ENCODE measurements at places on chromosomes 13 and 19.

DNA sequence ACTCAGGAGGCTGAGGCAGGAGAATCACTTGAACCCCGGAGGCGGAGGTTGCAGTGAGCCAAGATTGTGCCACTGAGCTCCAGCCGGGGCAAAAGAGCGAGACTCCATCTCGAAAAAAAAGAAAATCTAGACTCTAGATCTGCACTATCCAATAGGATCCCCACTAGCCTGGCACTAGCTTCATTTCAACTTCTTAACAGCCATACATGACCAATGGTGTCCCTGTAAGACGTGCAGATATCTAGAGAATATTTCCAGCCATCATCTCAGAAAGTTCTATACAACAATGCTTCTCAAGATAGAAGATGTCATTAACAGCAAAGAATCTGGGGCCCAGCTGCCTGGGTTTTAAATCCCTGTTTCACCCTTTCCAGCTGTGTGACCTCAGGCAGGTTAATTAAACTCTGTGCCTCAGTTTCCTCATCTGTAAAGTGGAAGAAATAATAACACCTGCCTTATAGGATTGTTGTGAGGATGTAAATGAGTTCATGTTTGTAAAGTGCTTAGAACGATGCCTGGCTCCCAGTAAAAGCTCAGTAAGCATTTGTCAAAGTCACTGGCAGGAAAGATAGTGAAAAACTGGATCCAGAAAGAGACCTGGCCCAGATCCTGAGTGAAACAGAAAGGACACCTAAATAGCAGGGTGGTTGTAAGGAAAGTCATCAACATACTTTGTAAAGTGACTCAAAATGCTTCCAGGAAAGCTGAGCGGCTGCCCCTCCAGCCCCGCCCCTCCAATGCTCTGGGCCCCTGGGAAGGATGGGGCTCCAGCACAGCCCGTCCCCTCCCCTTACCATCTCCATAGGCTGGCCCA, 13.5 kb downstream of the WIZ start:
- no peak for DNase-seq

GRCh38 chr13:84439108-84439507, 556.8 kb upstream of the SLITRK1 start:
- DNase-seq = no peak

DNA sequence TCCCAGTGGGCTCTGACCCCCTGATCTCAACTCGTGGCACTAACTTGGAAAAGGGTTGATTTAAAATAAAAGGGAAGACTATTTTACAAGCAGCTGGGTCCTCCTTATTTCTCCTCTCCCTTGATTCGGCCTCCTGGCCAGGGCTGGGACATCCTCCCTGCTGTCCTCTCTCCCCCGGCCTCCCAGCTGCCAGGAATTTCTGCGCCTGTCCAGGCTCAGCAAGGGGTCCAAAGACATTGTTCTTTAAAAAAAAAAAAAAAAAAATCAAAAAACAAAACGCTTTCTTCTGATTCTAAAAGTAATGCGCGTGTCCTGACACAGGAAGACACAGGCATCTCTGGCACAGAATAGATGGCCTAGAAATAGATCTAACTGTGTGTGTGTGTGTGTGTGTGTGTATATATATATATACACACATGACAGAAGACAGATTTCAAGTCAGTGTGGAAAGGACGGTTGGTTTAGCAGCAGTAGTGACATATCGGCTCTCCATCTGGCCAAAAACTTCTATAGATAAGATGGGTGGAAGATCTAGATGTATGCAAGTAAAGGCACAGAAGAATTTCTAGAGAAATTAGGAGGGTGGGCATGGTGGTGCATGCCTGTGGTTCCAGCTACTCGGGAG, 12.3 kb upstream of the LENG8 start:
- no peak for DNase-seq

DNA sequence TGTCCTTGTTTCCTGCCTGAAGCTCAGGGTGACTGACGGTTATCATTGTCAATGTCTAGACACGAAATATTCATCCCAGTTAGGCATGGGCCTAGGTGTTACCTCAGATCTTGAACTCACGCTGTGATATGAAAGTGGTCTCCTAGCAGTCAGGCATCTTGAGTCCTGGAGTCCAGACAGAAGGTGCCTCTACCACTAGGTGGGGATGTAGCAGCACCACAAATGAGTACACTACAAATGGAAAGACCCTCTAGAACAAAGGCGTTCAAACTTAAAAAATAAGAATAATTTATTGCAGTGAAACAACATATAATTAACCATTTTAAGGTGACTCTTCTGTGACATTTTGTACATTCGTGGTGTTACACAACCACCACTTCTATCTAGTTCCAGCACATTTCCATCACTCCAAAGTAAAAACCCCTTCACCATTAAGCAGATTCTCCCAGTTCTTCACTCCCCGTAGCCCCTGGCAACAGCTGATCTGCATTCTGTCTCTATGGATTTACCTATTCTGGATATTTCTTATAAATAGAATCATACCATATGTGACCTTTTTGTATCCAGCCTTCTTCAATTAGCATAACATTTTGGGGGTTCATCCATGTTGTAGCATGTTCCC, 11.9 kb upstream of the FRY start:
- DNase-seq = peak; percentile 65

- no peak for DNase-seq
These were observed 1586.4 kb upstream of the SPRY2 start for GRCh38 chr13:81927347-81927746.

DNA sequence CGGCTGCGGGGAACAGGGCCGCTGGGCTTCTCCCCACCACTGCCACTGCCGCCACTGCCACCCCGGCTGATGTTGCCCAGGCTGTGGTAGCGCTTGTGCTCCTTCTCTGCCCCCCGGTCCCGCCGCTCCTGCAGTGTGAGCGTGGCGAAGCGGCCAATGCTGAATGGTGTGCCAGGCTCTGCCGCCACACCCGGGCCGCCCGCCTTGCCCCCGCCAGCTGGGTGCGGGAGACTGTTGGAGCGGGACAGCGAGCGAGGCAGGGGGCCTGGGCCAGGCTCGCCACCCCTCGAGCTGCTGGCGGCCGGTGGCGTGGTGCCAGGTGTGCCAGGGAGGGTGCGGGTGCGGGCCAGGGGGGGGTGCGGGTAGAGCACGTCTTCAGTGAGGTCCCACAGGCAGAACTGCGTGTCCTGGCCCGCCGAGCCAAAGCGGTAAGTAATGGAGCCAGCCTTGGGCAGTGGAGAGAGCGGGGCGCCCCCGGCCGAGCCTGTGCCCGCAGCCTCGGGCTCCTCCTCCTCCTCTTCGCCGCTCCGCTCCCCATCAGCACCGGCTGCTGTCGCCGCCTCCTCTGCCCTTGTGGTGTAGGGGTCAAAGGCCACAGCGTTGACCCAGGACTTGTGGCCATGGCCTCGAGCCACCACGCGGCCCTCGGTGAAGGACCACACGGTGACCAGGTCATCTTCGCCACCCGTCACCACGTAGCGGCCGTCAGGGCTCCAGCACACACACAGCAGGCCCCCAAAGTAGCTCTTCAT, 3.7 kb upstream of the DMPK start:
- no peak for DNase-seq

- DNase-seq = peak; percentile 85
These were observed 7.4 kb upstream of the IGFL1 start for GRCh38 chr19:46221981-46222610.

- DNase-seq = no peak
These were observed 14.0 kb upstream of the ZNF681 start for GRCh38 chr19:23772675-23773063.

DNA sequence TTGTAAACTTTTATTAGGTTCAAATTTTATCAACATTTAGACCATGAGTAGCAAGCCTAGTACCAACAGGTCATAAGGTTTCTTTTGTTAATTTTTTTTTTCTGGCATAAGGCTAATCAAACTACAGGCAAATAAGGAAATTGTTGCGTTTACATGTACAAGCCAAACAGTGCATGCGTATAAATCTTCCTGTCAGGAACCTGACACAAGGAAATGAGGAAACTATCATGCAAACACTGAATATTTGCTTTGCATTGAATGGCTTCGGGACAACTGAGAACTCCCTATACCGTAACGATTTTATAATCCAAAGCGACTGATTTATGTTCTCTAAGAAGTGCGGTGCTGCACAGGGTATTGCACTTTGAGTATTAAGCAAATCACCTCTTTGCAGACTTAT, 133.0 kb upstream of the TRPC4 start:
- no peak for DNase-seq

DNA sequence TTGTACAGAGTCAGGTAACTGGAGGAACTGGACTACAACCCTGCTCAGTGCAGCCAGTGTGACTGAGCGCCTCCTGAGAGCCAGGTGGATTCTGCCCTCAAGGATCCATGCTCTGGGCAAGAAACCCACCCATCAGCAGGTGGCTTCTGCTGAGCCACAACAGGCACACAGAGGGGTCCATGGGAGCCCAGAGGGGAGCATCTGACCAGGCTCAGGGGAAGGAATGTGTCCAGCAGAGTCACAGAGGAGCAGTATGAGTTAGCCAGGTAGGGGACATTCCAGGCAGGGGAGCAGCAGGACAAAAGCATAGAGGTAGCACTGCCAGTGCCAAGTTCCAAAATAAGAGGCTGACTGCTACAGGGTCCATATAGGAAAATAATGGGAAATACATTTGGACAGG, 19.9 kb downstream of the DHRS12 start:
- DNase-seq = no peak

DNA sequence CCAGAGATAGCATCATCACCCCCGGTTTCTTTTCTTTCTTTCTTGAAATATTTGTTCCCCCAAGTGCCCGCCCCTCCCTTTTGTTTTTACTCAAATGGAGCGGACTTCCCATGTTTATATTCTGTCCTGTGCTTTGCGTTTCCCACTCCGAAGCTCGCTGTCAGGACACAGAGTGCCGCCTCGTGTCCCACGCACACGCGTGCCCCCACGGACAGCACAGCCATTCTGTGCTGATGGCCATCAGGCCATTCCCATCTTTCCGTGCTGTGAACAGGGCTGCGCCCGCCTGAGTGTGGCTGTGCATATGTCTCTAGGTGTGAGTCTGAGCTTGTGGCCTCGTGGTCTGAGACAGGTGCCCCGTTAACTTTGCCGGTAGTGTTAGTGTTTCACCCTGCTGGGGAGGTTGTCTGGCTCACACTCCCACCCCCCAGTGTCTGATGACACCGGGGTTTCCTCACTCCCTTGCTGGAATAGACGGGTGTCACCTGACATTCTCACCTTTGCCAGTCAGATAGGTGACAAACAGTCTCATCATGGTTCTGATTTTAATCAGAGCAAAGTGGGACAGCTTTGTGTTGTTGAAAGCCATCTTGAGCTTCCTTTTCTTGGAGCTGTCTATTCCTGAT, 6.9 kb downstream of the PAK4 start:
- DNase-seq = no peak

- DNase-seq = peak; percentile 60
These were observed 62.1 kb downstream of the DGKH start for GRCh38 chr13:42110410-42111155.

DNA sequence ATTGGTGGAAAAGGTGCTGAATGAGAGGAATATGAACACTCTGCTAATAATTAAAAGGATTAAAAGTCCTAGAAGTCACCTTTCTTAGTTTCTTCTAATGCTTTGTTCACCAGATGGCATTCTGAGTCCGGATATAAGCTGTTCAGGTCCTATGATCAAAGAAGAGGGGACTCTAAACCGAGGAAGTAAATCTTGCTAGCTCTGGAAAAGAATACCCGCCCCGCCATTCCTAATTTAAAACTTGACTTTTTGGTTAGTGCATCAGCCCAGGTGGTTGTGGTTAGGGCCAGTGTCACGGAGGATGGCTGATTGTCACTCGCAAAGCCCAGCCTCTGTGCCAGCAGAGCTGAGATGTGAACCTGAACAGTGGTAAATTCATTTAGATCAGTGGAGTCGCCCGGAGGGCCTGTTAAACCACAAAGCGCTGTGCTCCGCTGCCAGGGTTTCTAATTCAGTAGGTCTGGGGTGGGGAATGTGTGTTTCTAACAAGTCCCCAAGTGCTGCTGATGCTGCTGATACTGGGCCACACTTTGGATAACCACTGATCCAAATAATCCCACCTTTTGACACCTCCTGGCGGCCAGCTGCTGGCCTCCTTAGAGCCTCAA, 425.4 kb downstream of the DCT start:
- DNase-seq = no peak

DNA sequence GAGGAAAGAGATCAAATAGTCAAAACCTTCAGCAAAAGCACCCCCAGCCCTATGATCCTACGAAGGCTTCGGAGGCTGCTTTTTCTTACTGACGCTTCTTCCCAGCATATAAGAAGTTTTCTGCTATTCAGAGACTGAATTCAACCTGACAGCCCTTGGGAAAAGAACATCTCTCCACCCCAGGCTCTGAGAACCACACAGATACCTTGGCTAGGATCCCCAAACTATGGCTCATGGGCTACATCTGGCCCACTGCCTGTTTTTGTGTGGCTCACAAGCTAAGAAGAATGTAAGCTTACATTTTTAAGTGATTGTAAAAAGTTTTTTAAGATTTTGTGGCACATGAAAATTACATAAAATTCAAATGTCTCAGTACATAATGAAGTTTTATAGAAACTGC, 3.0 kb downstream of the SLC15A1 start:
- no peak for DNase-seq

GRCh38 chr19:55621673-55622231, 2.6 kb downstream of the ZNF784 start:
- no peak for DNase-seq

- no peak for DNase-seq
These were observed 1.3 kb upstream of the A1BG start for GRCh38 chr19:58354478-58355030.

DNA sequence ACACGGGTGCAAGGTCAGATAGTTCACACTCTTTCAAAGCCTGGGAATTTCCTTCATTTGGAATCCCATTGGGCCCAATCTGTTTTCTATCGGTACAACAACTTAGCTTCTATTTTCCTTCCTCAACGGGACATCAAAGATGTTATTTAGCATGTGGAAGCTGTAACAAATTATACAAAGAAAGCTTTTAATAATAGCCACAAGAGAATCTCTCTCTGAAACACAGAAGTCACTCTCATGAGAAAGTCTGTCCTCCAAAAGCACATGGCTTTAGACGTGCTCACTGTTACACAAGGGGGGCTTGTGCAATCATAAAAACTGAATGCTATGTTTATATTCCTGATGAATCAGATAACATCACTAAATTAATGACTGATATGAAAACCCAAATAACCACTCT, 28.9 kb upstream of the CYSLTR2 start:
- no peak for DNase-seq

GRCh38 chr13:38590796-38591507, 95.9 kb upstream of the FREM2 start:
- DNase-seq = no peak

GRCh38 chr13:114227528-114227927, 7.2 kb upstream of the CDC16 start:
- DNase-seq = no peak

- DNase-seq = no peak
These were observed 2.1 kb upstream of the PTBP1 start for GRCh38 chr19:795073-795611.

GRCh38 chr13:32254416-32254815, 60.7 kb downstream of the ZAR1L start:
- DNase-seq = no peak

Data from iPS-NIHi11 (cell line).